Endothelial cell of umbilical vein (primary cell): ENCODE measurements at places on chromosomes 1 and 21. TPM values are rescaled to one million over a fixed set of nuclear protein-coding genes. Genes with fewer than 3 reads are reported as not detected.

The MEX3A gene
- total RNA-seq: 23.6 and 26.6 TPM in 2 replicates

The CBR3 gene
- 10.8 and 13.3 TPM in 2 replicates for total RNA-seq

The KIAA1614 gene
- 1.7 and 2.0 TPM in 2 replicates for total RNA-seq

The HHAT gene
- total RNA-seq: 2.4 TPM in 2 replicates

The NUF2 gene
- total RNA-seq: 38.6 and 38.7 TPM in 2 replicates

The PTPRC gene
- not detected in 2 replicates for total RNA-seq

The LCE1F gene
- total RNA-seq: not detected in 2 replicates

The ERI3 gene
- 45.3 and 53.5 TPM in 2 replicates for total RNA-seq
